Activated CD4-positive, alpha-beta T cell treated with anti-CD3 and anti-CD28 coated beads for 48 hours (primary cell): ENCODE measurements at places on chromosomes 2 and 18.

DNA sequence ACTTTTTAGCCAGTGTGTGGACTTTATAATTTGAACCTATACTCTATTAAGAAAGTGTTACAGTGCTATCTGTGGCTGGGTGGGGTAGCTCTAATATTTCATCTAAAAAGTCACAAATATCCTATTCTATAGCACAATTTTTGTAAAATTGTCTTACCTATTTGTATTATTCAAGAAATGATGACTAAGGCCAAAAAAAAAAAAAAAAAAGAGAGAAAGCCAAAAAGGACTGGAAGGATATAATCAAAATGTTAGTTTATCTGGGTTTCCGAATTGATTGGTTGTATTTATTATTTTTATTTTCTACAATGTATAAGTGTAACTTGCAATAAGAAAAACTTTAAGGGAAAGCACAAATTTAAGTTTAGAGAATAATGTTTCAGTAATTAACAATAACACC is 5.5 kb downstream of the ARL6IP6 start:
- no peak for DNase-seq

DNA sequence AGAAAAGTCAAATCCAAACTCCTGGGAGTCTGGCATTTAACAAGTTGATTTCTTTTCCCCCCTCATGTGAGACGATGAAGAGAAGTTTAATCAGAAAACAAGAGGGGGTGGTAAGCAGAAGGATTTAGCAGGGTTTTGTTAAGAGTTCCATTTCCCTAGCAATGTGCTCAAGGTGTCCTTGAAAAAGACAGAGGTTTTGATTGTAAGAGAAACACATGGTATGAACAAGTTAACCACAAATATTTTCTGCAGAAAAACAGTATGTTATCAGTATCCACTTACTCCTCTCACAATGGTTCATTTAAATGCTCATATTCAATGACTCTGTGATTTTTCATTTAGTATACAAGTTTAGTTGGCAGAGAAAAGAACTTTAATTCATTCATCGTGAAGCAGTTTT is 26.8 kb downstream of the LAMA1 start:
- no peak for DNase-seq

DNA sequence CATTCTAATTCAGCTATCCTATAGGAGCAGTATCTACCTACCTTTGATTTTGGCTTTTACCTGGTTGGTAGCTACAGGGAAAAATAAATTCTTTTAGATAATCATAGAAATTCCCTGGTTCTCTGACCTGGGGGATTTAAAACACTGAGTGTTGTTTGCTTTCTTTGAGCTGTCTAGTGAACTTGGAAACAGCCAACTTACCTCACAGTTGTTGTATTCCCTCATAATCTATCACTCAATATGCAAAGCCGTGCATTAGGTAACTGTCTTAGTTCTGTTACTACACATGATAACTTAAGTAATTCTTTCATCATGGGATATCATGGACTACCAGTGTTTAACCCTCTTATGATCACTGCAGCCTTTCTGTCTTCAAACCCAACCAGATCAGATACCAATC is 127.8 kb downstream of the TTC27 start:
- no peak for DNase-seq

GRCh38 chr2:222912776-222913175 is 51.9 kb downstream of the ACSL3 start:
- no peak for DNase-seq

GRCh38 chr2:128237081-128237534 is 81.6 kb downstream of the HS6ST1 start:
- DNase-seq, result no peak

GRCh38 chr18:811182-811891 is 705 bp downstream of the YES1 start:
- DNase-seq, result peak; percentile 21

DNA sequence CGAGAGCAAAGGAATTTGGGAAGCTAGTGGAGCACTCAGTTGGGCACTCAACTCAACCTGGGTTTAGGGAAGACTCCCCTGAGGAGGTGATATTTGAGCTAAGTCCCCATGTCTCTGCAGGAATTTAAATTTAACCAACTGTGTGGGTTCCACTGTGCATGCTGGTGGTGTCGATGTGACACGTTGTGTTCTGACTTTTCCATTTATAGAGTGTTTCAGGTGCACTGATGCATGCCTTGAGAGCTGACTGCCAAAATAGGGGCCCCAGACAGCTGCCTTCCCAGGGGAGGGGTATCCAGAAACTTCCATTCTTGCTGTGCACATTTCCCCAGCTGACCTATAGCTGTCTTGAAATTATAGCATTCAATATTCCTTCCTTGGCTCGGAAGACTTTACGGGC is 63.7 kb upstream of the BCL2L11 start:
- no peak for DNase-seq

DNA sequence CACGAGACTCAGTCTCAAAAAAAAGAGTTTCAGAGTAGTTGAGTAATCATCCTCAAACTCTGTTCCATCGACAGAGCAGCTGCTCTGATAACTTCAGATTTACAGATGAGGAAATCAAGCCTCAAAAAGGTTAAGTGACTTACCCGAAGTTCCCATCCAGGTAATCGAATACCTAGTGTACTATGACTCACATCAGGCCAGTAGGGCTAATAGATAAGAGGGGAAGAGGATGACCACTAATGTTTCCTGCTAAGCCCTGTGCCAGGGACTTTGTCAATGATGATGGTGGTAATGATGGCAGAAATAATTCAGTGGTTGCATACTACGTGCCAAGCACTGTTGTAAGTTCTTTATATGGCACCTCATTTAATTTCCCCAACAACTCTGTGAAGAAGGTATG is 80.9 kb downstream of the PLB1 start:
- no peak for DNase-seq

DNA sequence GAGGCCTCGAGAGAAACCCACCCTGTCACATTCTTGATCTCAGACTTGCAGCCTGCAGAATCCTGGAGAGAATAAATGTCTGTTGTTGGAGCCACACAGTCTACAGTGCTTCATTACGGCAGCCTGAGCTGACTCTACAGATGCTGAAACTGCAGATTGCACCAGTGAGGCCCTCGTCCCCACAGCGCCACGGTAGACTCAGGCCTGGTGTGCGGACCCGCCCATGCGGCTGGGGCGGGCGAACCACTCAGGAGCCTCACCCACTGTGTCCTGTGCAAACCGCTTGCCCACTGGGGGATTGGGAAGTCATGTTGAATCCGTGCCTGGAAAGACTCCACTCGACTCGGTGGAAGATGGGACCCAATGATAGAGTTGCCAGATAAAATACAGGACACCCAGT is 125.2 kb upstream of the COPS8 start:
- DNase-seq, result no peak

- DNase-seq, result no peak
Measured at GRCh38 chr2:147531269-147531668, 313.6 kb upstream of the ACVR2A start.

- no peak for DNase-seq
Measured at GRCh38 chr18:48053881-48054816, 123.7 kb upstream of the SMAD2 start.

- DNase-seq, result no peak
Measured at GRCh38 chr2:37708146-37708545, 36.7 kb upstream of the CDC42EP3 start.

DNA sequence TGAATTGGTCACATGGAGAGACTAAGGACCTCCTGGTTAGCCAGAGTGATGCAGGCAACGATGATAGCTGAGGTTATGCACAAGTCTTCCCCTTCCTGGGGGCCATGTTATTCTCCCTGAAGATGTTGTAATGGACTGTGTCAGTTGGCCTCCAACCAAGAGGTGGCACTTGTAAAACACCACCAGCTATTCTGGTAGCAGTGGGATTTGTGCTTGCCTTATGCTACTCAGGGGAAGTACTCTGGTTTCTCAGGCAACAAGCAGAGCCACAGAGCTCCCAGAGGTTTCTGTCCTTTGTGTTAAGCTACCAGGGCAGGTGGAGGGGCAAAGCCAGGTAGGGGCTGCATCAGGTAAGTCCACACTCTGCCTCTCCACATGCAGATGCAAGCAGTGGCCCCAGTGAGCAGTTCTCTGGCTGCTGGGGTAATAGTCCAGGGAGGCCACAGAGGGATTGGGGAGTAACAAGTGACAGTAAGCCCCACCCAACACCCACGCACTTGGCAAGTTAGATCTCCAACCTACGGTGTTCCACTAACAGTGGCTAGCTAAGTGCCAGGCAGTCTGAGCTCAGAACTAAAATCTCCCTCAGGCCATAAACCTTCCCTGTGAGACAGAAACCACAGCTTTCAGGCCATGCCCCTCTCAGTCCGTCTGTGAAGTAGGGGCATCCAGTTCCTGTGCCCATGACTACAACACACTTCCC is 99.7 kb downstream of the RND3 start:
- DNase-seq, result no peak

DNA sequence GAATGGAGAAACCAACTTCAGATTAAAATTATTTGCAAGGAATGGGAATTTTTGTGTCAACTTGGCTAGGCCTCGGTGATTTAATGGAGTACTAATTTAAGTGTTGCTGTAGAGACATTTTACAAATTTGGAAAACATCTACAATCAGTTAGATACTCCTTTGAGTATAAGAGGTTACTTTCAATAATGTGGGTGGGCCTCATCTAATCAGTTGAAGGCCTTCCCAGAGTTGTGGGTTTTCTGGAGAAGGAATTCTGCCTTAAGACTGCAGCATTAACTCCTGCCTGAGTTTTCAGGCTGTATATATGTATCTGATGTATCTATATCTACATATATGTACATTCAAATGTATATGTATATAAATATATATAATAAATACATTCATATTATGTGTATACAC is 47.6 kb upstream of the ABCA12 start:
- DNase-seq, result no peak

- DNase-seq, result no peak
Measured at GRCh38 chr2:8590938-8591337, 90.9 kb upstream of the ID2 start.

GRCh38 chr2:67612576-67613042 is 215.5 kb downstream of the ETAA1 start:
- DNase-seq, result no peak

DNA sequence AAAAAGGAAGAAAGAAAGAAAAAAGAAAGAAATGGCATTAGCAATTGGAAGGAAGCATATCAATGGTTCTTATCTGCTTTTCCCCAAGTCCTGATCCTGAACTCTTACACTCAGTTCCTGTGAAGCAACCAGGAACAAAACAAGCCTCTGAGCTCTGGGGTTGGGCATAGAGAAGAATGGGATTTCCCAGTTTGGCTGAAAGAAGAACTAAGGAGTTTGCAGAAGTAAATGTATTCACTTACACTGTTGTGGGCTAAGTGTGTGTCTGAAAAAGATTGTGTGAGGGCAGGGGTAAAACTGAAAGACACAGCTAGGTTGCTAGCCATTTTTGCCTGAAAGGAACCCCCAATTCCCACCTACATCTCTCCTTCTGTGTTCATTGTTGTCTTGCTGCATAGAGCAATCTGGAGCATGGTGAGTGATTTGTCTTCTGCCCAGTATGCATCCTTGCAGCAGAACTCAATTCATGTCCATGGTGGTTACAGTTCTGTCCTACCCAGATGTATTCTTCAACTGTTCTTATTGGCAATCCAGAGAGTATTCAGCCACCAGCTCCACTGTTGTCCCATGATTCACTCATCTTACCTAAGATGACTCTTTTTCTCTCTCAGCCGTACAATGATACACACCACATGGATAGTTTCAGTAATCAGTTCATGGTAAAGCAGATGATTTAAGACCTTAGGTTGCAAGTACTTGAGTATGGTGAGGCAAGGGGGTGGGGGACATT is 348.7 kb downstream of the ARHGAP15 start:
- DNase-seq, result no peak

DNA sequence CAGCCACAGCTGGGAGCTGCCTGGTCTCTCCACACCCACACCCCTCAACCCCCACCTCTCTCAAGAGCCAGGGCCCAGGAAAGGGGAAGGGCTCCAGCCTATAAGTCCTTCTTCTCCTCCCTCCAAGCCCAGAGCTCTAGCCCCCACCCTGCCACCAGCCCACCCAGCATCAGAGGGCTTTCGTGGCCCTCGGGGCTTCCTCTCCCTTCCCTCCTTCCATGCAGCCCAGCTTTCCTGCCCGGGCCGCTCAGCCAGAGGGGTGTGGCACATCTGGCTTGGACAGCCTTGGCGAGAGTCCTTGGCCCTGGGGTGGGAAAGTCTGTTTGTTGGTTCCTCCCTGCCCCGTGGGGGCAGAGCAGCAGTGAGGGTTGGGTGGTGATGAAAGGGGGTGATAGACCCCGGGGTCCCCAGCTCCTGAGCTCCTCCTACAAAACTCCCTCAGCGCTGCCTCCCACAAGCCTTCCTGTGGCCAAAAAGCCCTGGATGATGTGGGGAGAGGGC is 7.0 kb downstream of the TNS1 start:
- DNase-seq, result no peak

DNA sequence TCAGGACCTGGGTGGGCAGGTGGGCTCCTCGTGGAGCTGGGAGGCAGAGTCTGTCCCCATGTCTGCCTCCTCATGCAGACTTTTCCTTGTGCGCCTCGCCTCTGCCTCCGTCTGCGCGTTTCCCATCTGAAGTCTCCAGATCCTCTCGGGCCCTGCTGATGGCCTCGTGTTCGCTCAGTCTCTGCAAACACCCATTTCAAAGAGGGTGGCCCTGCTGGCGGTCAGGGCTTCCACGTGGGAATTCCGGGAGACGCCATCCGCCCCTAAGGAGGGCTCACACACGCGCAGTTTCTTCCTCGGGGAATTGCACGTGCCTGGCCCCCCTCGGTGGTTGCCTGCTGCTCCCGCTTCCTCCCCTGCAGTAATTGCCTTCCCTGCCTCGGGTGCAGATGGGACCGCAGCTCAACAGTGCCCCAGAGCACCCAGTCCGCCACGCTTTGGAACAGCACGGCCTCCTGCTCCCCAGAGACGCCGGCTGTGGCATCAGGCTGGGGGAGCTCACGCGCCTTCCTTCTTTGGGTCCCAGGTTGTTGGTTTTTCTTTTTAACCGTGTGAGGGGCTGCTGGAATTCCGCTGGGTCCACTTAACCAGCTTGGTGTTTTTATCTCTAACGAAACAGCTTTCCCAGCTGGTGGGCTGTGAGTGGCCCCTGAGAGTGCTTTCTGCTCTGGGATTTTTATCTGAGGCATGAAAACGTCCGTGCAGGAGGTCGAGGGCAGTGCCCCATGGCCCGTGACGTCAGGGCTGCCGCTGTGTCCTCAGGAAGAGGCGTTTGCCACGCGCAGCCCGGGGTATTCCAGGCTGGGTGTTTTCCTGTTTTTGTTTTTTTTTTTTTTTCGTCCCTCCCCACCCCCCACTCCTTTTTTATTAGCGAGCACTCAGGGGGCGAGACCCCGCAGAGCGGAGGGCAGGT is 16.1 kb downstream of the NFATC1 start:
- DNase-seq, result no peak

- no peak for DNase-seq
Measured at GRCh38 chr18:78790511-78790910, 189.1 kb upstream of the SALL3 start.

DNA sequence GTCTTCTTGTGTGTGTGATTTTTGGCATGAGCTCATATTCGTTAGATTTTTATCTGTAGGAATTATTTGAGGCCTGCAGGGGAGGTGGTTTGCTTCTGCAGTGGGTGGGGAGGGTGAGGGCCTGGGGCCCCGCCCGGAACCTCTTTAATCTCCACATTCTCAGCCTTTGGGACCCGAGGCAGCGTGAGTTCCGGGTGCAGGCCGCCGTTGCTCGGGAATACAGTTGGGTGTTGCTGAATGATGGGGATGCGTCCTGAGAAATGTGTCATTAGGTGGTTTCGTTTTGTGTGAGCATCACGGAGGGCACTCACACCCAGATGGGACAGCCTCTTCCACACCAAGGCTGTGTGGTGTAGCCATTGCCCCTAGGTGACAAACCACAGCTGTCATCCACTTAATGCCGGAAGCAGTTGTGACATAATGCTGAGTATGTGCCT is 13.7 kb upstream of the GAL3ST2 start:
- peak; percentile 43 for DNase-seq

GRCh38 chr18:49435170-49435569 is 25.3 kb downstream of the DYM start:
- DNase-seq, result no peak
